Stimulated activated CD4-positive, alpha-beta T cell treated with anti-CD3 and anti-CD28 coated beads, TNF-alpha, amount 100 ng/mL, for 48 hours (primary cell): ENCODE measurements at places on chromosomes 16 and 17.

DNA sequence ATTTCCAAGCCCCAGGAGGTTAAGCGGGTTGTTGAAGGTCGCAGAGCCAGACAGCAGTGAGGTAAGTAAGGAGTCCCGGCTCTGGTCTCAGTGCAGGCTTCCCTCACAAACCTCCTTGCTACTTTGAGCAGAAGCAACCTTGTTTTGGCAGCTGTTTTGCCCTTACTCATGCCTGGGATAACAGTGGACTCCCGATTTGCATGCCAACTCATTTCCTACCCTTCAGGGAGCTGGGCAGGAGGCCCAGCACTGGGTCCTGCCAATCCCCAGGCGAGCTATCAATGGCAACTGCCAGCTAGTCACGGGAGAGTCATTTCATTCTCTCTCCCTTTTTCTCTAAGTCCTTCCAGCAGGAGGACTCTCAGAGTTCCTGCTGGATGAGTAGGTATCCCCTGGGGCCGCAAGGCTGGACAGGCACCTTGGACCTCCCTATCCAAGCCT lies 72.0 kb upstream of the KSR1 start:
- no peak for DNase-seq

GRCh38 chr16:27379919-27380318 lies 22.1 kb upstream of the IL21R start:
- no peak for DNase-seq

DNA sequence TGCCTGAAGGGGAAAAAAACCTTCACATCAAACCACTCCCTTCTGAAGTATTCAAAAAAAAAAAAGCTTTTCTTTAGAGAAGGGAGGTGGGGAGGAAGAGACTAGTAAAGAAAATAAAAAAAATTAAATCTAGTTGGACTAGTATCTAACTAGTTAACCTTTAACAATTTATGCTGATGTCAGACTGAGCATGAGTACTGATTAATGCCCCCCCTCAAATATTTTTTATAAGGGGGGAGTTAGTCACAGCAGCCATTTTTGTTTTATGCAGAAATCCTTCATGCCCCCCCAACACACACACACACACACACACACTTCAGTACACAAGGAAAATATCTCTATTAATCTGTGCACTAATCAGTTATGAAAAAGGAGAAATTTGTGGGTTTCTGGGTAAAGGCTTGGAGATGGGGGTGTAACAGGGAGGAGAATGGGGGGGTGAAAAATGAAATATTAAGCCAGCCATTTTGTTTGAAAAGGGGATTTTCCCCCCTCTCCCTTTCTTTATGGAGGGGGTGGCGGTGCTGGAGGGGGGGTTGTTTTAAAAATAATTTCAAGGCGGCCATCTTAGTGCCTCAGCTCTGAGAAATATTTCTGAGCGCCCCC lies 4.7 kb upstream of the CHD3 start:
- DNase-seq = peak; percentile 40

- DNase-seq = no peak
Observed at GRCh38 chr17:76415786-76416185, 31.4 kb downstream of the SPHK1 start.

- DNase-seq = no peak
Observed at GRCh38 chr17:32275060-32276042, 9.7 kb downstream of the RHBDL3 start.
